ENCODE measurements at places on chromosomes 1 and 21.

DNA sequence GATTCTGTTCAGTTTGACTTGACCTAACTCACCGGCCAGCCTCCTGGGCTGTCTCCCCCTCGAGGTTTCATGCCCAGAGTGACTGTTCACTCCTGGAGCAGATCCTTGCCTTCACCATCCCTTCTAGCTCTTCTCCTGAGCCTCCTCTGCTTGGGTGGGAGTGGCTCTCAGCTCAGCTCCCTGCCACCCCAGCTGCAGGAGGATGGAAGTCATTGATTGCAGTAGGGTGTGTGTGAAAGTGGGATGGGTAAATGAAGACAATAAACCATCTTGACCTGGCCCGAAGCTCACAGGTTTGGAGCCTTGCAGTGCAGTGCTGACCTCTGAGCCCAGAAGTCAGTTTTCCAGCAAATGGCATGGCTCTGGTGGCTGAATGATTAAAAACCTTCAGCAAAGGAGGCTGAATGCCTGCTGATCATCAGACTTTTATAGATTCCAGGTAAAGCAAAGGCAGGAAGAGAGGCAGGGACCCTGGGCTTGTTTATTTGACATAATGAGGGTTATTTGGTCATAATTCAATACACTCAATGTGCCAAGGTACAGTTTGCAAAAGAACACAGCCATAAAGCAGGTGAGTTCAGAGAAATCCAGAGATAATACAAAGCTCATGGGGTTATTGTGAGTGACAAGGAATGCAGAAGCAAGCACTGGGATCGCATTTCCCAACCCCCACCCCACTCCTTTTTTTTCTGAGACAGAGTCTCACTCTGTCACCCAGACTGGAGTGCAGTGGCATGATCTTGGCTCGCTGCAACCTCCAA lies 17.5 kb upstream of the TFF3 start:
- no peak for DNase-seq

DNA sequence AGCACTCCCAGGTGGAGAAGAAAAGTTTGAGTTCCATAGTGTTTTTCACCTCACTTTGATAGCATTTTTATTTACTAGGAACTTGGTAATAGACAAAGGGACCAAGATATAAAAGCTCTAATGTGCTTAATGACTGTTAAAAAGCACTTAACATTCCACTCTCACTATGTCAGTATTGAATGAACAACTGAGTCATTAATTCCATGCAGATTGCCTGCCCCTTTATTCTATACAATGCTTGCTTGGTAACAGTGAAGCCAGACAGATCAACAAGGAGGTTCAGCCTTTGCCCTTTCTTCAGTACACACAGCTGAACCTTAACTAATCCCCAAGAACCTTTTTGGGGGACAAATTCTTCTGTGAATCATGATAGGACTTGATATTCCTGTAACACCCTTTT lies 425.5 kb downstream of the NUF2 start:
- no peak for DNase-seq

GRCh38 chr1:7615138-7615537 lies 156.0 kb upstream of the VAMP3 start:
- no peak for DNase-seq

- peak; percentile 76 for DNase-seq
Measured at GRCh38 chr1:152188673-152189591, 29.9 kb upstream of the RPTN start.

- no peak for DNase-seq
Measured at GRCh38 chr1:189429610-189430009, 1048.1 kb downstream of the BRINP3 start.

DNA sequence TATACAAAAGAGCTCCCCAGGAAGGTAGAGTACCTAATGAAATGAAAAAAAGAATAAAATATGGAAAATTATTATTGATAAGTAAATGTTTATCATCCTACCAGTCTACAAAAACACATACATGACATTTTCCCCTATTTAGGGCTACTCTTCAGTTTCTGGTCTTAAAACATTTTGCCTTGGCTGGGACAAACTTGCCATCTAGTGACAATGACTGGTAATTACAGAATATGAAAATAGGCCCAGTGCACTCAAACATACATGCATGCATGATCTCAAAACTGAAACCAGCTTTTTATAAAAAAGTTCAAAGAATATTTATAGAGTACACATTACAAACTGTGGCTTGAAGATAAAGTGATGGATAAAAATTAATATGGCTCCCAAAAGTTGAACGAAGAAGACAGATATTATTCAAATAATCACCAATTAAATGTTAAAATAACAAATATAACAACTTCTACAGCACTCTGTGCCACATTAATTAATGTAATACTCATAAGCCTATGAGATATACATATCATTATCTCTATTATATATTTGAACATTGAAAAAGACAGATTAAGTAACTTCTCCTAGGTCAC lies 10.5 kb upstream of the RNPC3 start:
- no peak for DNase-seq

- DNase-seq = no peak
Measured at GRCh38 chr1:71834601-71835441, 447.5 kb downstream of the NEGR1 start.

DNA sequence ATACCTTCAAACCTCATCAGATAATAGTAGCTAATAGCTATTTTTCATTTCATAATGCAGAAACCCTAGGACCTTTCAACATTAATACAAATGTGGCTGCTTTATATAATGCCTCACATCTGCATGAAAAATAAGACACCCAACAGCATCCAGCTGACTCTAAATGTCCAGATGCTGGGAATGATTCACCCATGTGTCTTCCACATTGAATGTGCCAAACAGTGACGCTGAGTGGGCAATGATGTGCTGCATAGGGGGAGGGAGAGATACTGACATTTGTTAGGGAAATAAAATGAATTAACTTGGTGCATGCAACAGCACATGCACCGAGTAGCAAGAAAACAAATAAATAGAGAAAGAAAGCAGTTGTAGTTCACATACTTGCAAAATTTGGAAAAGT lies 199.3 kb downstream of the DSCAM start:
- no peak for DNase-seq

All from activated naive CD4-positive, alpha-beta T cell treated with anti-CD3 and anti-CD28 coated beads, Interleukin-2, amount 50 U/mL, for 72 hours (primary cell).